T-helper 17 cell (primary cell): ENCODE measurements at places on chromosomes 7 and 10. TPM values are rescaled to one million over a fixed set of nuclear protein-coding genes. Genes with fewer than 3 reads are reported as not detected.

GRCh38 chr10:43809211-43809930 is 160.7 kb upstream of the ZNF32 start:
- H3K36me3 ChIP-seq, result no peaks in the 10 kb centered on the region
- no peak for DNase-seq
- H3K4me1 ChIP-seq, result peaks cover 27% of the 10 kb centered on the region
- peak overlapping the region; percentile 51 for H3K27ac ChIP-seq
- peak overlapping the region; percentile 33 for H3K4me3 ChIP-seq
- H3K27me3 ChIP-seq, result no peaks in the 10 kb centered on the region

DNA sequence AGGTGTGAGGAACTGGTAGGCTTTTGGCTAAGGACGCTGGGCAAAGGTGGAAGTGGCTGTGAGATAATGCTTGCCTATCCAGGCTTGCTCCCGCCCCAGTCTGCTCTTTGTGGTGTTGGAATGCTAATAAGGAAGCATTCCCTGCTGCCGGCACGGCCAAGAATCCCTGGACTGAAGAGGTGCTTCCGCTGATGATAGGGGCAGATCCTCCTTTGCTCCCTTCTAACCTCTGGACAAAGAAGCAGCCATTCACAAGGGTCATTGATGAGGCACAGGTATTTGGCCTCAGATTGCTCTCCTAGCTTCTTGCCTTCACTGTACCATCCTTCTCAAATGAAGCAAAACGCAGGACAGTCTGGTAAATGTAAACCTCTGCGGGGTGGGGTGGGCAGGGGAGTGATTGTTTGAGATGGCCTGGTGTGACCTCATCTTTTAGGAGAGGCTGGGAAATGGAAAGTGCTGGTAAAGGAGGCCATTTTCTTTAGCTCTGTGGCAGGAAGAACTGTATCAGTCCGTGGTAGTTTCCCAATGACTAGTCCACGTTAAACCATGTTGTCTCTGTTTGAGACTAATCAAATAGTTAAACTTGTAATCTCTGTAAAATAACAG is 1.7 kb downstream of the PGAM1 start:
- DNase-seq, result no peak
- peak overlapping the region; percentile 94 for H3K27ac ChIP-seq
- H3K36me3 ChIP-seq, result peaks cover 3% of the 10 kb centered on the region
- no peaks in the 10 kb centered on the region for H3K27me3 ChIP-seq

Gene FBXL13
- total RNA-seq, result 1.4 TPM

GRCh38 chr10:117186832-117187615 is 10.3 kb upstream of the KCNK18 start:
- peaks cover 19% of the 10 kb centered on the region for H3K27me3 ChIP-seq
- H3K27ac ChIP-seq, result no peak overlapping the region
- no peaks in the 10 kb centered on the region for H3K36me3 ChIP-seq
- H3K4me3 ChIP-seq, result no peak overlapping the region
- no peak for DNase-seq

Gene RET
- total RNA-seq, result 0.34 TPM

GRCh38 chr7:152904698-152905097 is 145.1 kb downstream of the ACTR3B start:
- H3K27me3 ChIP-seq, result no peaks in the 10 kb centered on the region
- no peak overlapping the region for H3K27ac ChIP-seq
- H3K36me3 ChIP-seq, result no peaks in the 10 kb centered on the region
- DNase-seq, result no peak

DNA sequence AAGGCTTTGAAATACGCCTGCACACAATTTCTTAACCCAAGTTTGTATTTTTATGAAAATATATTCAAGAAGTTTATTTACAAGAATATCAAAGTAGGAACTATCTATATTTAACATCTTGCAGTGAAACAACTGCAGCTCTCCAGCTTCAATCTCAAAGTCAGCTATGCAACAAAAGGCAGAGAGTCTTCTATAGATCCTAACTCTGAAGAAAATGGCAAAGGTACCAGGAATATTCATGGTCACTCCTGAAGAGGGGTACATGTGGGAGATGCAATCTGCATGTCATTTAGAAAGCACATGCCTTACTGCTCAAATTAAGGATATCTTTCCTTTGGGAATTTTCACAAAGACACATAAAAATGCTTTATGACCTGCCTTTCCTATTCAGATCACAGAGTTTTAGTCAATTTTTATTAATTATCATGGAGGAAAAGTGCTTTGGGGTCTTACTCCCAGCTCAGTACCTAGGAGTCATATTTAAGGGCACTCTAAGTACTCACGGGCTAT is 1.5 kb downstream of the ANK3 start:
- no peaks in the 10 kb centered on the region for H3K27me3 ChIP-seq
- H3K36me3 ChIP-seq, result peaks cover 2% of the 10 kb centered on the region
- no peak overlapping the region for H3K27ac ChIP-seq

- H3K4me3 ChIP-seq, result no peak overlapping the region
- no peak for DNase-seq
- H3K27ac ChIP-seq, result no peak overlapping the region
Measured at GRCh38 chr7:47142169-47142866, 439.6 kb downstream of the TNS3 start.

GRCh38 chr10:66629996-66630395 is 295.8 kb upstream of the LRRTM3 start:
- H3K36me3 ChIP-seq, result no peaks in the 10 kb centered on the region
- no peak for DNase-seq
- no peaks in the 10 kb centered on the region for H3K4me1 ChIP-seq
- no peak overlapping the region for H3K27ac ChIP-seq
- no peak overlapping the region for H3K4me3 ChIP-seq
- H3K27me3 ChIP-seq, result no peaks in the 10 kb centered on the region

Gene COX15
- total RNA-seq, result 16.6 TPM

Gene PEX1
- total RNA-seq, result 18.2 TPM

Gene HYCC1
- total RNA-seq, result 24.9 TPM

GRCh38 chr7:92547579-92547978 is 19.0 kb downstream of the RBM48 start:
- H3K27me3 ChIP-seq, result no peaks in the 10 kb centered on the region
- no peaks in the 10 kb centered on the region for H3K4me1 ChIP-seq
- no peak for DNase-seq
- H3K4me3 ChIP-seq, result no peak overlapping the region
- H3K36me3 ChIP-seq, result no peaks in the 10 kb centered on the region

GRCh38 chr7:42192066-42192465 is 44.9 kb downstream of the GLI3 start:
- DNase-seq, result no peak
- H3K4me3 ChIP-seq, result no peak overlapping the region
- H3K27ac ChIP-seq, result no peak overlapping the region
- H3K27me3 ChIP-seq, result no peaks in the 10 kb centered on the region
- H3K4me1 ChIP-seq, result peaks cover 4% of the 10 kb centered on the region
- no peaks in the 10 kb centered on the region for H3K36me3 ChIP-seq

Gene SHTN1
- 2.7 TPM for total RNA-seq

GRCh38 chr7:129886818-129887186 is 66.0 kb downstream of the UBE2H start:
- H3K27ac ChIP-seq, result peak overlapping the region; percentile 59
- no peaks in the 10 kb centered on the region for H3K36me3 ChIP-seq
- peaks cover 19% of the 10 kb centered on the region for H3K4me1 ChIP-seq
- DNase-seq, result no peak
- H3K4me3 ChIP-seq, result no peak overlapping the region

- H3K27me3 ChIP-seq, result peaks cover 7% of the 10 kb centered on the region
- peaks cover 4% of the 10 kb centered on the region for H3K36me3 ChIP-seq
- no peak for DNase-seq
- H3K27ac ChIP-seq, result no peak overlapping the region
- H3K4me1 ChIP-seq, result no peaks in the 10 kb centered on the region
Measured at GRCh38 chr7:50640256-50640655, 75.1 kb upstream of the DDC start.
